Activated CD4-positive, alpha-beta T cell treated with anti-CD3 and anti-CD28 coated beads for 1 hour (primary cell): ENCODE measurements at places on chromosomes 13 and 19.

DNA sequence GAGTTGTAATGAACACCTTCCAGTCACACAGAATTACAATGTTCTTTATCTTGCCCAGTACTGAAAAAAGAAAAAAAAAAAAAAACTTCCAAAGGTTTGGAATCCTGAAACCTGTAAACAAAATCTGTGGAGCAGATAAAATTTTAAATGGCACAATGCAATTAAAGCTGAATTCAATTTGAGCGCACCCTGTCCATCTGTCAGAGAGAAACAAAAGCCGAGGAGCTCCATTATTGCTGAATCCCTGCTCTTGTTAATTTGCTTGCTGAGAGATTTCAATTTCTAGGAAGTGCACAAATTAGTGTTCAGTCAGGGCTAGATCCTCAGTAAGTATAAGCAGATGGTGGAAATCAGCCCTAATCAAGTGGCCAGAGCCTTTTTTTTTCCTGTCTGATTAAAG is 65.2 kb downstream of the DACH1 start:
- no peak for DNase-seq

DNA sequence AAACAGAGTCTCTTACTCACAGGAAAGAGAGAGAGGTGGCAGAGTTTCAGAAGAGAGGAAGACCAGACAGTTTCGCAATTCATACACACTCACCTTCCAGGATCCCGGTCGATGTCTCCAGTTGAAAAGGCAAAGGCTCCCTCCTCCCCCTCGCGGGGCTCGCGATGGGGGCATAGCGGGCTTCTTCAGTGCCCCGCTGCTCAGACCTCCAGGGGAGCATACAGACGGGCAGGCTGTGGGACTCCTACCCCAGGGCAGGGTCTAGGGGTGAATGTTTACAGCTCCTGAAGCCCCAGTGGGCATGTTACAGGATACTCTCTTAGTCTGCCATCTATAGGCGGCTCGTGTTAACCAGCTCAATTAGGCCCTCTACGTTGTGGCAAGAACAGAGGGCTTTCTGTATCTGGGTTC is 139.2 kb downstream of the SLITRK5 start:
- no peak for DNase-seq

DNA sequence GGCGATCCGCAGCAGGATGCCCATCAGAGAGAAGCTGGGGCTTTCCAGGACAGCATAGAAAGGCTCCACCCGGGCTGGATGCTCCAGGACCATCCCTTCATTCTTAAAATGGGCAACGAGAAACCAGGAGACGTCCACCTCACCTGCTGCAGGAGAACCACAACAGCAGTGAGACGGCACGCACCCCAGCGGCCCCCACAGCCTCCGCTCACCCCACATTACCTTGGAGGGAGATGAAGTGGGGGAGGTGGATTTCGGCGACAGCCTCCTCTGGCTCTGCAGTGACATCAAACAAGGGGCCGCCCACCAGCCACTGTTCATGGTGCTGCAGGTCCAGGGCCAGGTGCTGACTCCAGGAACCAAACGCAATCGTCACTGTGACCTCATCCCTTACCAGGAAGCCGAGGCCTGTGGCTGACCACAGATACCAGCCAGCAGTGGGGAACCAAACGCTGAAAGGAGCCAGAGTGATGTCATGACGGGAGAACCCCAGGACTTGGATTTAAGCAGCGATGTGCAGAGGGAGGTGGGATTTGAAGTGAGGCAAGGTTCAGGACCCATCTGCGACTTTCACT is 25.1 kb downstream of the CARD8 start:
- no peak for DNase-seq

DNA sequence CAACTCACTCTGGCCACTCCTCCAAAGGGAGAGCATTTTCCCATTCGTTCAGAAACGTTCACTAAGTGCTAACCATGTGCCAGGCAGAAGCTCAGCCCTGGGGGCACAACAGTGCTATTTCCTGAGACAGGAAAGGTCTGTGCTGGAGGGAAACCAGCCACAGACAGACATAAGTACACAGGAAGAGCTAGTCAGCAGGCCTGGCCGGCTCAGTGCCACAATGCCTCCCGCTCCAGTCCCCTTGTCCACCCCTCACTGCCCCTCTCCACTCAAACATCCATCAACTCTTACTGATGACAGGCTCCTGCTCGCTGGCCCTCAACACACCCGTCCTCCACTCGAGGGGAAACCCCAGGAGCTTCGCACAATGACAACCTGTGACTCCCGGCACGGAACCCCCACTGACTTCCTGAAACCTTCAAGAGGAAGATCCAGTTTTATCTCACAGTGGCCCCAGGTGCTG is 11.3 kb upstream of the PLA2G4C start:
- no peak for DNase-seq

DNA sequence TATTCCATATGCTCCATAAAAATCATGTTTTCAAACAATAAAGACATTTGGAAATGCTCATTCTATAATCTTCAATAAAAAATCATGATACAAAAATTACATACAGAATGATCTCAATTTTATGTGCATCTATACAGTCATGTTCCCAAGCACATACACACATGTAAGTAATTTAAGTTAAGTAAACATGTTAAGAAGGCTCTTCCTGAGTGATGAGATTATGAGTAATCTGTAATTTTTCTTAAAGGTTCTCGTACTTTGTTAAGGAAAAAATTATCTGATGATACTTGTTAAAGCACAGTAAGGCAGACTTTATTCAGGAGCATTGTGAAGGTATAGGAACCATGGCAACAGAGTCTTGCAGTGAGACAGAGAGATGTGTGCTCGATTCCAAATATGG is 30.0 kb upstream of the DLEU7 start:
- no peak for DNase-seq

GRCh38 chr13:25847635-25848626 is 203.9 kb downstream of the SHISA2 start:
- no peak for DNase-seq

DNA sequence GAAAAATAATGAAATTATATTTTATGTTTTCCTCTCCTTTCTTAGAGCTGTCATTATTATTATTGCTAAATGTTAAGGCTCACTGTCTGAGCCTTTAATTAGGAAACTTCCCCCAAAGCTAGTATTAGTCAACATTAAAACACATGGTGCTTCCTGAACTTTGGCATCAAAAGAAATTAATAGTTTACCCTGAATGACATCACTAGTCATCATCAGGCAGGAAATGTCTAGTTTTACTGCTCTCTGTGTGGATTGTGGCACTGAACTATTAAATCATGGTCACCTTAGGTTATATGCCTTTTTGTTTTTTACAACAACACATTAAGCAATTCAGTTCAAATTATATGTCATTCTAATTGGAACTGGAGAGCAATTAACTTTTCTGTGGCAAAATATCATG is 595.5 kb downstream of the SLITRK1 start:
- DNase-seq: no peak

- no peak for DNase-seq
Measured at GRCh38 chr13:92164822-92165221, 766.4 kb downstream of the GPC5 start.

GRCh38 chr13:49454388-49455006 is 10.4 kb downstream of the SETDB2 start:
- DNase-seq: no peak

DNA sequence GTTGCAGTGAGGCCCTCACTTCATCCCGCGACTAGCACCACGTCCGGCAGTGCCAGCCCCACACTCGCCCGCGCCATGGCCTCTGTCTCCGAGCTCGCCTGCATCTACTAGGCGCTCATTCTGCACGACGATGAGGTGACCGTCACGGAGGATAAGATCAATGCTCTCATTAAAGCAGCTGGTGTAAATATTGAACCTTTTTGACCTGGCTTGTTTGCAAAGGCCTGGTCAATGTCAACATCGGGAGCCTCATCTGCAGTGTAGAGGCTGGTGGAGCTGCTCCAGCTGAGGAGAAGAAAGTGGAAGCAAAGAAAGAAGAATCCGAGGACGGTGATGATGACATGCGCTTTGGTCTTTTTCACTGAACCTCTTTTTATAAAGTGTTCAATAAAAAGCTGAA is 48.6 kb downstream of the NLRP12 start:
- DNase-seq: no peak

- no peak for DNase-seq
Measured at GRCh38 chr19:2556221-2557092, 80.5 kb downstream of the GADD45B start.

DNA sequence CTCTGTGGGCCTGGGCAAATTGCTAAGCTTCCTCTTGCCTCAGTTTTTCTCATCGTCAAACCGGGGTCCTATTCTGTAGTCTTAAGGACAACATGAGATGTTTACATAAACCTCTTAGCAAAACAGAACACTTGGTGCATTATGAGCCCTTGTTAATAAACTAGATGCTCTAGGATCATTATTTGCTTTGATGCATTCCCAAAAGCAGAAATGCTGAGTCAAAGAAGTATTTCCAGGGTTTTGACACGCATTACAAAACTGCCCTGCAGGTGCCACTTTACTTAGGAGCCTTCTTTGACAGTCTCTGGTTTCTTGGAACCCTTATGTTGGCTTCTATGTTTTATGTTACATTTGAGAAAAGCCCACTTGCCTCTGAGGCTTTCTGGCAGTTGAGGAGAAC is 12.1 kb downstream of the AKAP11 start:
- DNase-seq: no peak

DNA sequence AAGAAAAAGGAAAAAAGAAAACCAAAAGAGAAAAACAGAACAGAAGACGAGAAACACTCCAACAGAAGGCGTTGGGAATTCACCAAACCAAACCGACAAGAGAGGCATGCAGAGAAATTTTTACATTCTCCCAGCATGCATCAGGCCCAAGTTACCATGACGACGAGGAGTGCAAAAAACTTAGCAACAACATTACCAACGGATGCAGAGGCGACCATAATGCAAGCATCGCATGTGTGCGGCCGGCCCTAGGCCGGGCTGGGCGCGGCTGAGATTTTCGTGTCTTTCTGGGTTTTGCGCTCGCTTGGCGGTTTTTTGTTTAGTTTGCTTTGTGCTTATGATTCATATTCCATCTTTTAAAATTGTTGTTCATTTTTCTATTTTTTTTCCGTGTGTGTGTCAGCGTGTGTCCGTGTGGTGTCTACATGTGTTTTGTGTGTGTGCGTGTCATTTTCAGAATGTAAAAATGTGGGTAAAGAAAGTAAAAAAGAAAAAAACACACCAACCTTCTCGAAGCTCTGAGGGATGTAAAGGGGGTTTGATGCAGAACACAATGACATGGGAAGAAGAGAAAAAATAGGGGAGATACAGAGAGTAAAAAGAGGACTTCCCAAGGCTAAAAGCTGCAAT is 84.9 kb downstream of the PTPRS start:
- no peak for DNase-seq

- peak; percentile 48 for DNase-seq
Measured at GRCh38 chr19:45798995-45799517, 6.4 kb upstream of the DMWD start.

GRCh38 chr13:113538689-113539058 is 45.9 kb upstream of the TFDP1 start:
- no peak for DNase-seq

DNA sequence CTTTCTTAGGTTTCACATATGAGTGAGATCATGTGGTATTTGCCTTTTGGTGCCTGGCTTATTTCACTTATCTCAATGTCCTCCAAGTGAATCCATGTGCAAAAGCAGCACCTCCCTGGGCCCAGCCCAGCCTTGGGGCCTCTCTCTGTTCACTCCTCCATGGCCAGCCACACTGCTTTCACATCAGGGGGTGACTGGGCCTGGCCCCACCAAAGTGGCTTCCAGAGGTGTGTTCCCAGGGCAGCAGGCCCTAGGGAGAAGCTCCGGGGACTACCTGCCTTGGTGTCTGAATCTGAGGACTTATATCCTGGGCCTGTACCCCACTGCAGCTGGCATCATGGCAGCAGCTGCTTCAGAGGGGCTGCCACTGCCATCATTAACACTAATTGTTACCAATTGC is 829.9 kb upstream of the SLITRK5 start:
- DNase-seq: no peak

- no peak for DNase-seq
Measured at GRCh38 chr19:35118268-35119020, 2.8 kb downstream of the FXYD3 start.

DNA sequence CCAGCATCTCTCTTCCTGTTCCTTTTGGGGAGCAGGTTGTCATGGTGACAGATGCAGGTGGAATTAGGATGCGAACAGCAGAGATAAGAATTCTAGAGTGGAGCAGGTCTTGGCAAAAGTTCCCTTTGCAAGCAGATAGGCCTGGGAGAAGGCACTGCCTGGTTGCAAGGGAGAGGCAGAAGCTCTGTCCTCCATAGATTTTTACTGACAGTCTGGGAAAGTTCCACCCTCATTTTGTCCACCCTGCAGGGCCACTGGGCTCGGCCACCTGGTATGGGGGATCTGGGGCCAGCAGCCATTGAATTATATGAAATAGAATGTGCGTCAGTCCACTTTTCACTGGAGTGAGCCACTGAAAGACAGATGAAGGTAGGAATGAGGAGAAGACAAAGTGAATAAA is 141.7 kb downstream of the IER2 start:
- no peak for DNase-seq

- DNase-seq: no peak
Measured at GRCh38 chr19:47028195-47028601, 8.6 kb downstream of the NPAS1 start.

GRCh38 chr13:100100115-100100879 is 11.4 kb downstream of the PCCA start:
- DNase-seq: no peak

DNA sequence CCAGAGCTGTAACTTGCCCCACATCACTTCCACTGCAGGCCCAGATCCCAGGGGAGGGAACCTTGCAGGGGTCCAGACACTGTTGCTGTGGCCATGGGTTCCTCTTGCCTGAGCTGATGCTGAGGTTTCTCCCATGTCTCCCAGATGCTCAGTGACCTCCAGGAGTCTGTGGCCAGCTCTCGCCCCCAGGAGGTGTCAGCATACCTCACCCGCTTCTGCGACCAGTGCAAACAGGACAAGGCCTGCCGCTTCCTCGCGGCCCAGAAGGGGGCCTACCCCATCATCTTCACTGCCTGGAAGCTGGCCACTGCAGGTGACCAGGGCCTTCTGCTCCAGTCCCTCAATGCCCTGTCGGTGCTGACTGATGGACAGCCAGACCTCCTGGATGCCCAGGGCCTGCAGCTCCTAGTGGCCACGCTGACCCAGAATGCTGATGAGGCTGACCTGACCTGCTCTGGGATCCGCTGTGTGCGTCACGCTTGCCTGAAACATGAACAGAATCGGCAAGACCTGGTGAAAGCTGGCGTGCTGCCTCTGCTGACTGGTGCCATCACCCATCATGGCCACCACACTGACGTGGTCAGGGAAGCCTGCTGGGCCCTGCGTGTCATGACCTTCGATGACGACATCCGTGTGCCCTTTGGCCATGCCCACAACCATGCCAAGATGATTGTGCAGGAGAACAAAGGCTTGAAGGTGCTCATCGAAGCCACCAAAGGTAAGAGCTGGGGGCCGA is 12.1 kb upstream of the SLC25A42 start:
- no peak for DNase-seq
